ENCODE measurements at places on chromosomes 4 and X.

GRCh38 chrX:71085900-71086299 lies 9.8 kb upstream of the FOXO4 start:
- DNase-seq: no peak
- no peak overlapping the region for H3K4me3 ChIP-seq
- H3K4me1 ChIP-seq: no peaks in the 10 kb centered on the region
- H3K27me3 ChIP-seq: no peaks in the 10 kb centered on the region
- no peaks in the 10 kb centered on the region for H3K36me3 ChIP-seq
- no peak overlapping the region for H3K27ac ChIP-seq

DNA sequence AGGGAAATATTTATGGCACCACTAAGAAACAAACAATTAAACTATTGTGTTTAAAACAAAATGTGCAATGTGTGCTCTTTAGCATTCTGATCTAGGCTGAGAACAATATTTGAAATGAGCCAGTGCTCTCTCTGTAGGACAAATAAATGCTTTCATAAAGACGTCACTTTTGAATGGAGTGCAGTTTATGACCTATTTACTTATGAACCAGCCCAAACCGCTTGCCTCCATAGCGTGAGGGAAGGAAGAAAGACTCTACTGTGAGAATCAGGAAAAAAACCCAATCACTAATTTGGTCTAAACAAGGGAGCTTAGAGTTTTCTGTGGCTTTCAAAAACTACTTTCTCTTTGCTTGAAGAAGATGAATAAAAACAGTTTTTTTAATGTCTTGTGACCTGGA lies 39.4 kb downstream of the SAT1 start:
- H3K36me3 ChIP-seq: no peaks in the 10 kb centered on the region
- H3K27ac ChIP-seq: no peak overlapping the region
- no peak overlapping the region for H3K4me3 ChIP-seq
- no peaks in the 10 kb centered on the region for H3K27me3 ChIP-seq

DNA sequence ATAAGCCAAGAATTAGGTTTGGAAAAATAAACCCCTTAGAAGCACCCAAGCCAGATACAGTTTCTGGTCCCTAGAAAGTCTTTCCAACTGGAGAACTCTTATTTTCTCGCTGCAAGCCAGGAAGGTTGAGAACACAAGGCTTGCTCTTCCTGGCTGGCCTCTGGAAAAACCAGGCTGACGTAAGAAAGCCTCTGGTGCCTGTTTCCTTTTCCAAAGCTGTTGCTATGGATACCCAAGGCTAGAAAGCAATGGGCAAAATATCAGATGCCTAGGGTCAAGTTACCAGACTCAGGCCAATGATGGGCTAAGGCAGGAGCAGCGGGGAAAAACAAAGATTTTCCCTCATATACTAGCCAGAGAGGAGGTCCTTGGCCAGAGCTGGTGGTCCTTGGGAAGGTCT lies 281.6 kb downstream of the KLHL13 start:
- no peaks in the 10 kb centered on the region for H3K27me3 ChIP-seq
- H3K4me3 ChIP-seq: no peak overlapping the region
- no peak overlapping the region for H3K27ac ChIP-seq
- no peaks in the 10 kb centered on the region for H3K4me1 ChIP-seq
- no peaks in the 10 kb centered on the region for H3K36me3 ChIP-seq
- no peak for DNase-seq

DNA sequence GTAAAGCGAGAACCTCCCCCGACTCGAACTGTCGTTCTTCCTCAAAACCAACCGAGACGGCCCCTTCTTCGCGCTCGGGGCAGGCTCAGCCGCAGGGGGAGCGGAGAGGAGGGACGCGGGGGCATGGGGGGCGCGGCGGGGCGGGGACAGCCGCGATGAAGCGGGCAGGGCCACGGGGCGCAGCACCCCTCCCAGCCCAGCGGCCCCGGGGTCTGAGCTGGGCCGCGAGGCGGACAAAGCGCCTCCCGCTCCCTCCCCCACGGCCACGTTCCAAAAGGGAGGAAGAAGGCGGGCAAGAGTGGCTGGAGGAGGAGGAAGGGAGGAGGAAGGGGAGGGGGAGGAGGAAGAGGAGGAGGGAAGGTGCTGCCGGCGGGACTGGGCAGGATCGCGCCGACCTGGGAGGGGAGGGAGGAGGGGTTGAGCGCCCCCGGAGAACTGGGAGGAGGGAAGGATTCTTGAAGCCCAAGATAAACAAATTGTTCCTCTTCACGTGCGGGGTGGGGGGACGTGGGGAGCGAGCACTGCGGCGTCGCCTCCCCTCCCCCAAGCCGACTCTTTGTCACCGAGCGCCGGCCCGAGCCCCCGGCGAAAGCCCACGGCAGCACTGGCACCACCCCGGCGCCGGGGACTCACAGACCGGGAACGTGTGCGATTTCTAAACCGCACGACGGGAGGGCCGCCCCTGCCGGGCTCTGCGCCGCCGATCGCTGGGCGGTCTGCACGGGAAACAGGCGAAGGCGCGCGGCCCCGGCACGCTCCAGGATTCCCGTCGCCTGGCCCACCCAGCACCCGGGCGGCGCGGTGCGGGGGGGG lies 2.9 kb downstream of the MAML3 start:
- H3K27ac ChIP-seq: peak overlapping the region; percentile 37
- no peaks in the 10 kb centered on the region for H3K4me1 ChIP-seq

GRCh38 chrX:96837808-96838207 lies 45.9 kb upstream of the RPA4 start:
- DNase-seq: no peak
- H3K4me1 ChIP-seq: no peaks in the 10 kb centered on the region
- H3K36me3 ChIP-seq: no peaks in the 10 kb centered on the region

DNA sequence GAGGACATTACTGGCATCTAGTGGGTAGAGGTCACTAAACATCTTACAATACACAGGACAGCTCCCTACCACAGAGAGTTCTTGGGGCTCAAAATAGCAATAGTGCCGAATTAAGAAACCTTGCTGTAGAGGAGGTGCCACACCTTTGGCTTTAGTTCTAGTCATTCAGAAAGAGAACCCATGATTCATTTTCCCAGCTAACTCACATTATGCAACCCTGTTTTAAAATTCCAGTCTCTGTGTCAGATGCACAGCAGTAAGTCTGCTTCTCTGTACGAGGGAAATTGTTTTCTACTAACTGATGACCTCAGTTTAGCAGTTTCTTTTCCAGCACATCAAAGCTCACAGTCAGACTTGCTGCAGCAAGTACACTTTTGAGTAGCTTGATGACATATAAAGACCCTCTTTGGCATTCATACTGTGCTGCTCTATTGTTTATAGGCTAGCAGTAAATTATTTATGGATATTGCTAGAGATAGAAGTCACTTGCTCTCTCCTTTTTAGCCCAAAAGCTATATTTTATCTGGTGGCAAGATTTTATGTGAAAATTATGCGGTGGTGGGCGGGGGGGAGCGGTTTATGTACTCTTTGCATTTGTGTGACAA lies 487.8 kb upstream of the MAGEB18 start:
- H3K4me1 ChIP-seq: no peaks in the 10 kb centered on the region
- H3K4me3 ChIP-seq: no peak overlapping the region
- H3K36me3 ChIP-seq: no peaks in the 10 kb centered on the region
- no peak for DNase-seq
- H3K27me3 ChIP-seq: no peaks in the 10 kb centered on the region

DNA sequence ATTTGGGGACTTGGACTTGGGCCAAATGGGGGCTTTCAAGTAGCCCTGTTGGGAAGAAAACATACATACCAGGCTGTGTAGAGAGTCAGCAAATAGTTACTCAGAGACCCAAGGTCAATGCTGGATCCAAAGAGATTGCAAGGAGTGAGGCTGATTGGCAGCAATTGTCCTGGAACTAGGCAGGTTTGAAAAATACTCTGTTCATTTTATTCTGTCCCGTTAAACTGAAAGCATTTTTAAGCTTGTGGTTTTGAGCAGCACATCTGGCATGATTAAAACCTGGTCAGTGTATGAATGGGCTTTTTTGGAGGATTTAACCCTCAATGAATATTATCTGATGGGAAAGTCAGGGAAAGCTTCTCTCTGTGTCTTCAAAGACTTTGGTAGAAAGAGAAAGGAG lies 294.3 kb upstream of the BOD1L1 start:
- H3K4me3 ChIP-seq: no peak overlapping the region
- no peak overlapping the region for H3K27ac ChIP-seq
- H3K27me3 ChIP-seq: no peaks in the 10 kb centered on the region
- H3K4me1 ChIP-seq: no peaks in the 10 kb centered on the region
- no peaks in the 10 kb centered on the region for H3K36me3 ChIP-seq
- DNase-seq: no peak

- H3K4me1 ChIP-seq: no peaks in the 10 kb centered on the region
- H3K27ac ChIP-seq: no peak overlapping the region
- H3K36me3 ChIP-seq: no peaks in the 10 kb centered on the region
These were observed 59.3 kb downstream of the SHROOM2 start for GRCh38 chrX:9845578-9845952.

DNA sequence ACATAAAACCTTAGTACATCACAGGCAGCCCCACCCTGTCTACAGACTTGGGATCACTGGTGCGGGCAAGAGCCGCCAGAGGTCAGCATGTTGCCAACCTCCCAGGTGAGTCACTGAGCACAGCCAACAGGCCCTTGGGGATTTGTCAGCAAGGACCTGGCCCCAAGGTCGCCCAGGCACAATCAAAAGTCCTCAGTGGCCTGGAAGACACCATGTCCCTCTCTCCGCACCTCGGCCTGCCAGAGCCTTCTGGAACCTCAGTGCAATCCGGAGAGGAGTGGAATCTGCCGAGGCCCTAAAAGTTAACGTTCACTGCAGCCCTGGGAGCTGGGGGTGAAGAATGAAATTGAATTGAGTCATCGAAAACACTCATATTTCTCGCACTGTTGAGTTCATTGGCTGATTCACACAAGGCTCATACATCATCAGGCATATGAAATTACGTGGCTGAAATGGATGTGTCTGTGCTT lies 74.3 kb downstream of the WFS1 start:
- no peak overlapping the region for H3K4me3 ChIP-seq
- H3K27me3 ChIP-seq: no peaks in the 10 kb centered on the region
- peak; percentile 29 for DNase-seq
- H3K27ac ChIP-seq: no peak overlapping the region

DNA sequence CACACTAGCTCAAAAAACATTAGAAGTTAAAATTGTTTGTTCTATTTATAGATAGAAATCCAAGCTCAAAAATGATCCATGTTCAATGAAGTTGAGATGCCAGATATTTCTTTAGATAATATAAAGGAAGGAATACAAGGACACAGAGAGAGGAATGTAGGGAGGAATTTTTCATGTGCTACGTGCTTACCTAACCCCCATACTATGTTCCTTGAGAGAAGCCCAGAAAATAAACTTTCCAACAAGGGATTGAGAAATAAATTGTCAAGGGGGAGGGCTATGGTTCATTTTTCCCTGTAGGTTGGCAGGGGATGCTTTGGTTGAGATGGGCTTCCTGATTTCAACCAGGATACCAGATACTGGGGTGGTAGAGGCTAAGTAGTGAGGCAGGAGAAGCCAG lies 15.6 kb upstream of the ADH5 start:
- peaks cover 2% of the 10 kb centered on the region for H3K36me3 ChIP-seq
- H3K4me3 ChIP-seq: no peak overlapping the region
- no peak overlapping the region for H3K27ac ChIP-seq
- DNase-seq: no peak
- H3K27me3 ChIP-seq: no peaks in the 10 kb centered on the region
- H3K4me1 ChIP-seq: no peaks in the 10 kb centered on the region

DNA sequence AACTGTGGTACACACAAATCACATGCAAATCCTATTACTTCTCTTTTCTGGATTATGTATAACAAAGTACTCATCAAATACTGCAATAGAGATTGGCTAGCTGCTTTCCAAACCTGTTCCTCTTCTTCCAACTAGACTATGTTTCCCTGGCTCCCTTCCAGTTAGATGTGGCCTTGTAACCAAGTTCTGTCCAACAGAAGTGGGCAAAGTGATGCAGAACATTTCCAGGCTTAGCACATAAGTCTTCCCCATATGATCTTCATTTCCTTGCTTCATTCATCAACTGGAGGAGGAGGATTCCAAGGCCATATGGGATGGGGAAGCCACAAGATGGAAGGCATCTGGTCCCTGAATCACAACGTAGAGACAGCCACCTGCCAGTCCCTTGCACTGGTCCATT lies 8.0 kb downstream of the SLC9A7 start:
- no peaks in the 10 kb centered on the region for H3K36me3 ChIP-seq
- no peak for DNase-seq
- H3K27ac ChIP-seq: no peak overlapping the region

DNA sequence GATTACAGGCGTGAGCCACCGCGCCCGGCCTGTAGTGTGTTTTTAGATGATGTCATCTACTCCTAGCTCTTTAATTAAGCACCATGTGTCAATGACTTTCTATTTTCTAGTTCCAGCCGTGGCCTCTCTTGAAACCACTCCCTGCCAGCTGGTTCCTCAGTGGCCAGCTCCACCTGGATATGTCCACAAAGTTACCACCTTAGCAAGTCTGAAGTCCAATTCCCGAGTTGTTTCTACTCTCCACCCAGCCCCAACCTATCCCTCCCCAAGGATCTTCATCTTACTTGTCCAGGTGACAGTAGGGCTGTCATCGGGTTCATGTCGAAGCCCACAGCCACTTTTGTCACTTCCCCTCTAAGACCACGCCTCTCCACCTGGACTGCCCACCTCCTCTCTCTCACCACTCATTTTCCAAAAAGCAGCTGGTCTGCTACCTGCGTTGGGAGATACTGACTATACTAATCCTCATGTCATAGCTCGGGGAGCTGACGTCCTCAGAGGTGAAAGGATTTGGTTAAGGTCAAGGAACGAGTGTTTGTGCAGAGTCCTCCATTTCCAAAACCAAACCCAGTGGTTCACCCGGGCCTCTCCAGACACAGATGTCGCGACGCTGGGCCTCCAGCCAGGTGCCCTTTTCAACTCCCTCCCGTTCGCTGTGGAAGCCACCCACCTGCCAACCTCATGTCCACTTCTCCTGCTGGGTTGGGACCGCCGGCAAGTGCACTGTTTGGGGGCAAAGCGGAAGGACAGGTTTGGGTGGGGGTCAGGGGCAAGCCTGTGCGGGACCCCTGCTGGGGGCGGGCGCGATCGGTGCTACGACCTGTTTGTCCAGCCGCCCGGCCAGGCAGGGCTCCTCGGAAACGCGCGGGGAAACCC lies 704 bp downstream of the FAM3A start:
- no peak for DNase-seq
- H3K27ac ChIP-seq: peak overlapping the region; percentile 56
- peak overlapping the region; percentile 34 for H3K4me3 ChIP-seq

- H3K27me3 ChIP-seq: no peaks in the 10 kb centered on the region
- no peak overlapping the region for H3K4me3 ChIP-seq
- no peaks in the 10 kb centered on the region for H3K4me1 ChIP-seq
- DNase-seq: no peak
- H3K36me3 ChIP-seq: no peaks in the 10 kb centered on the region
- H3K27ac ChIP-seq: no peak overlapping the region
These were observed 97.7 kb upstream of the PDHA2 start for GRCh38 chr4:95742179-95742578.

GRCh38 chr4:188867796-188868195 lies 728.6 kb downstream of the TRIML1 start:
- no peaks in the 10 kb centered on the region for H3K4me1 ChIP-seq
- H3K27me3 ChIP-seq: no peaks in the 10 kb centered on the region
- H3K4me3 ChIP-seq: no peak overlapping the region
- no peak overlapping the region for H3K27ac ChIP-seq
- no peak for DNase-seq

- H3K27me3 ChIP-seq: no peaks in the 10 kb centered on the region
- H3K36me3 ChIP-seq: no peaks in the 10 kb centered on the region
- H3K27ac ChIP-seq: no peak overlapping the region
These were observed 79.8 kb upstream of the SMARCAD1 start for GRCh38 chr4:94127707-94128328.

Measured in aorta (tissue), 5 donors.